ENCODE measurements at places on chromosomes 6 and 20.

DNA sequence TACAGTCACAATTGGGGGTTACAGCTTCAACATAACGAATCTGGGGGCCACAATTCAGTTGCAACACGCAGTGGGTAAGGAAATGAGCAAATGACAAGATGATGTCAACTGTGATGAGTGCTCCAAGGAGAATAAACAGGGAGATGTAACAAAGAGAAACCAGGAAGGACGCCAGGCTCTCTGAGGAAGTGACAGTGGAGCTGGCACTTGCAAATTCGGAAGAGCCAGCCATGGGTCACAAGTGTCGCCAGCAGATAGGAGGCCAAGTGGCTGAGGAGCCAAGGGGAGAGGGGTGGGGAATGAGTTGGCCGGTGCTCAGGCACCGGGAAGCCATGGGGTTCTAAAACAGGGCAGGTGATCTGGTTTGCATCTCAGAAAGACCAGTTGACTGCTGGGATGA, 136.4 kb downstream of the EYA2 start:
- no peak for DNase-seq

- DNase-seq: peak; percentile 62
These were observed 233.8 kb downstream of the LRFN2 start for GRCh38 chr6:40353197-40353966.

DNA sequence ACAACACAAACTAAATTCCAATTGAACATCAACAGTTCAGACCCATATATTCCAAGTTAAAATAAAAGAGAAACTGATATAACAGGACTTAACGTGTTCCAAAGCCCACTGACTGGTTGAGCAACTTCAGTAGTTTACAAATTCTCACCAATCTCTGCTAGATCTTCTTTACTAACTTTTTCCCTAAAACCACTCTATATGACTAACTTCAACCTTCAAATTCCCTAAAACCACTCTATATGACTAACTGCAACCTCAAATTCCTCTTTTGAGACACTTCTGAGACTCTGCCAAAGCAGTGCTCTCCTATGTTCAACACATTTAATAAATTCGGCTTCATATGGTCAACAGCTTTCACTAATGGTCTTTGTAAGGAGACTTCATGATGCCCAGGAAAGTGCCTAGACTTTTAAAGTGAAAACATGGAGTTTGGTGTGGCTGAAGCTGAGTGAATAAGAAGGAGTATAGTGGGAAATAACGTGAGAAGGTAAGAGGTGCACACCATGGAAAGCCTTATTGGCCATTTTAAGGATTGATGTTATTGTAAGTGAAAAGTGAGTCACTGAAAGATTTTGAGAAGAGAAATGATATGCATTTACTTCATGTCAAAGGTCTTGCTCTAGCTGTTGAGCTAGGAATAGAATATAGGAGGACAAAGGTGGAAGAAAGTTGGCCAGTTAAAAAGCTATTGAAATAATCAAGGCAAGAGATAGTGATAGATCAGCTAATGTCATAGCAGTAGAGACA, 134.0 kb upstream of the HCRTR2 start:
- no peak for DNase-seq

DNA sequence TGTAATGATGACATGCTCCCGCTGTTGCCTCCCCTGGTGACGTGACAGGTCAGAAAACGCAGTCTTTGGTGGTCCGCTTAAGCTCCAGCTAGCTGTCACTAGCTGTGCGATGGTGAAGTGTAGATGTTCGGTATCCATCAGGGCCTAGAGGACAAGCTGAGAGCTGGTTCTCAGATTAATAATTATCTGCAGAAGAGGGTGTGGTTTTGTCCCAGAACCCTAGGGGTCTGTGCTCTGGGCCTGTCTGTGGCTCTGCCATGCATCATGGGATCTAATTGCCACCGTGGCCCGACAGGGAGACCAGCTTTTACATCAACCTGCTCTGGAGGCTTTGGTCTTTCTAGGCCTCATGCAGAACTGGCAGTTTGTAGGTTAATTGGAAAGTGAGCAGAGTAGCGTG, 34.1 kb downstream of the ERMARD start:
- peak; percentile 30 for DNase-seq

- no peak for DNase-seq
These were observed 39.7 kb downstream of the ZMYND8 start for GRCh38 chr20:47316776-47317126.

DNA sequence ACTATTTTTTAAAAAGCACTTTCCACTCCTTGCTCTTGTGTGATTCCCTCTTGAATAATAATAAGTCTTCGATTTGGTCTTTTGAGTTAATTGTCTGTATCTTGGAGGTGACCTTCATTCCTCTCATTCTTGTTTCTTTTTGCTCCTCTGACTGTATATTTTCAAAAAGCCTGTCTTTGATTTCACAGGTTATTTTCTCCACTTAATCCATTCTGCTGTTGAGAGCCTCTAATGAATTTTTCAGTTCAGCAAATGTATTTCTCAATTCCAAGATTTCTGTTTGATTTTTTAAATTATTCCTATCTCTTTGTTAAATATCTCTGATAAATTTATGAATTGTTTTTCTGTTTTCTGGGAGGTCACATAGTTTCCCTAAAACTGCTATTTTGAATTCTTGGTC, 21.7 kb upstream of the KIAA1586 start:
- DNase-seq: no peak

GRCh38 chr20:22464312-22465003, 119.9 kb downstream of the FOXA2 start:
- no peak for DNase-seq

DNA sequence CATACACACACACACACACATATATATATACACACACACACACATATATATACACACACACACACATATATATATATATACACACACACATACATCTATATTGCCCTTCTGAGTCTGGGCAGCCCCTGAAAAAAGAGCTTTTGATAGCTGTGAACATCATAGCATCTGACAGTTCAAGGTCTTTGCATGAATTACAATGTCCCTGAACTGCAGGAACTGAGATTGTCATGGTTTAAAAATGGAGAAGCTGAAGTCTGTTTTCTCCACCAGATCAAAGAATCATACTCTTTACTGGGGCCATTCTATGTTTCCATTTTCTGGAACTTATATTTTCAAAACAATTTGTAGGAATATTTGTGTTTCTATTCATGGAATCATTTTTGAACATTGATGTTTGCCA, 189.8 kb downstream of the ZDHHC14 start:
- no peak for DNase-seq

DNA sequence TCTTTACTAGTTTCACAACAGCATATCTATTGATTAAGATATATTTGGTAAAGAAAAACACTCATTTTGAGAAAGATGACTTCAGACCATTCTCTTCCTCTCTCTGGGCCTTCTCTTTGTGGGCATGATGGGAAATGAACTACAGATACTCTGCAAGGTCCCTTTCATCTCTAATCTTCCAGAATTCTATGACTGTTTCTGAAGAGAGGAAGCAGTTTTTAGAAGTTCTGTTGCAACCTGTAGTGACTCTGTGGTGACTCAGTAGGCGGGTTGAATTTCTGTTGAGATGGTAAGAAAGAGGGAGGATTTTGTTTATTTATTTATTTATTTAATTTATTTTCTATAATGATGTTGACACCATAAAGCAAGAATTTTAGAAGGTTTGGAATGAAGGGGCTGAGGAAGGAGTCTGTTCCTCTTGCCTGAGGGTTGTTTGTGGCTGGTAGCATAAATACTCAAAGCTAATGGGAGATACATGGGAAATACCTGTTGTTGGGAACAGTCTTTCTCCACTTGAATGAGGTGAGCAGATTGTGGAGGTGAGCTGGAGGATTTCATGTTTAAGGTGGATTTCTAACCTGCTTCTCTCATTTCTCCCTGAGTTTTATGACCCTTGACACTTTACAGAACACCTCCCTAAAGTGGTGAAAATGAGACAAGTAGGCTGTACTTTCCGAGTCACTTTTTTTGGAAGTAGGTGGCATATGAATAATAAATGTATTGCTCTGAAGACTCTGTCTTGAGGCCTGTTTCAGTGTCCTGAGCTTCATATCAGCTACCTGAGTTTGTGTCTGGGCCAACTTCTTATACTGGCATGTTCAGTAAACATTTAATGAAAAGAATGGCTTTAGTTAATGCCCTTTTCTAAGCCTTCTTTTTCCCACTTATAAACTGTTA, 15.0 kb downstream of the ACSS2 start:
- DNase-seq: no peak

DNA sequence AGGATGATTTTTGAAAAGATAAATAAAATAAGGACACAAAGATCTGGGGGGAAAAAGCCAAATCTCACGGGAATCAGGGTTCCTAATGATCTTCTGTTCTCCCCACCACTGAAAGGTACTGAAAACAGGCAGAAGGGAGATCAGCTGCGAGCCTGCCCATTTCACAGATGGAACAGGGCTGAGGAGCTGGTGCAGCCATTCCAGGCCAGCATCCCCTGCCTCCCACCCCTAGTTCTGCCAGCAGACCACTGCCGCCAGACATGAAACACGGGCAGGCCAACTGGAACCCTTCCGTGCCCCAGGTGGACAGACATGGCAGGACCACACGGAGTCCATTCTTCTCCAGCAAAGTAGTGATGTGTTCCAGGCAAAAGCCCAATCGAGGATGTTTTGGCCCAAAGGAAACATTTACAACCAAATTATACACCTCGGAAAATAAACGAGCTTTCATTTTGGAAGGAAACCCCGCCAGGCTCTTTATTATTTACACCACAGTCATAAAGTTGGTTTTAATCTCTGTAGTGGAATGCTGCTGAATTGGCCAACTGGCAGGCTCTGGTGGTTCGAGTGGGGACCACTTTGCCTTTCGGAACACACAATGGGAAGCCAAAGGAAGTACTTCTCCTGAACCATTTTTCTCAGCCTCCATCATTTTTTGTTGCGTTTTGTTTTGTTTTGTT, 28.2 kb downstream of the ISM1 start:
- DNase-seq: no peak

GRCh38 chr20:44104798-44105517, 82.0 kb downstream of the JPH2 start:
- DNase-seq: no peak

- no peak for DNase-seq
These were observed 437.1 kb downstream of the GRIK2 start for GRCh38 chr6:101830501-101831031.

DNA sequence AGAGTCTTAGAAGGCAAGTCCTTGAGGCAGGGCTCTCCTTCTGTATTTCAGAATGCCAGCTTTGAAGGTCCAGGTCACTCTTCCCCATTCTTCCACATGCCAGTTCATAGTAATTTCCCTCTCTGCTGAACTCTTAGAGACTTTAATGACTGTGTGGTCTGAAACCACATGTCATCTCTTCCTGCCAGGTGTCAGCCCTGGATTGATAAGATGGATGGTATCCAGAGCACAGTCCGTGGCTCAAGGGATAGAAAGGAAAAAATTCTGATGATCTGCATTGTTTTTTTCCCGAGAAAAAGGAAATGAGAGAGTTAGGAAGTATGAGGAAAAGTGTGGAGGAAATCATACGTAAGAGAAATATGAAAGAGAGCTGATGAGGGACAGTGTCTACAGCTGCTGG, 250.9 kb downstream of the TPBG start:
- no peak for DNase-seq

GRCh38 chr20:51710361-51710894, 57.8 kb downstream of the ATP9A start:
- no peak for DNase-seq

DNA sequence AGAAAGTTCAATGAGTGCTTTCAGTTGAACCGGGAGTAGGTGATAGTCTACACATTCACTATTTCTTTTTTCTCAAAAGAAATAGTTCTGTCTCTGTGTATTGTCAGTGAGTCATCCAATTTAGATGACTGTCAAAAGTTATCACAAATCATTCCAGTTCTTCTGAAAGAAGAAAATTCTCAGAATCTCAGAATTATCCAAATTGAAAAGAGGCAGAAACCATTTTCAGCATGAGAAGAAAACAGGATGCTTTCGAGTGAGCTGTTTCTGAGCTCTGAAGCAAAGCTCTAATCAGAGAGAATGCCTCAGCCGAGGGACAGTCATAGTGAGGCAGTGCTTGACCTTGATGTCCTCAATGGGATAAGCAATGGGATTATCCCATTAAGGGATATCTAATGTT, 97.9 kb downstream of the HUS1B start:
- DNase-seq: no peak

DNA sequence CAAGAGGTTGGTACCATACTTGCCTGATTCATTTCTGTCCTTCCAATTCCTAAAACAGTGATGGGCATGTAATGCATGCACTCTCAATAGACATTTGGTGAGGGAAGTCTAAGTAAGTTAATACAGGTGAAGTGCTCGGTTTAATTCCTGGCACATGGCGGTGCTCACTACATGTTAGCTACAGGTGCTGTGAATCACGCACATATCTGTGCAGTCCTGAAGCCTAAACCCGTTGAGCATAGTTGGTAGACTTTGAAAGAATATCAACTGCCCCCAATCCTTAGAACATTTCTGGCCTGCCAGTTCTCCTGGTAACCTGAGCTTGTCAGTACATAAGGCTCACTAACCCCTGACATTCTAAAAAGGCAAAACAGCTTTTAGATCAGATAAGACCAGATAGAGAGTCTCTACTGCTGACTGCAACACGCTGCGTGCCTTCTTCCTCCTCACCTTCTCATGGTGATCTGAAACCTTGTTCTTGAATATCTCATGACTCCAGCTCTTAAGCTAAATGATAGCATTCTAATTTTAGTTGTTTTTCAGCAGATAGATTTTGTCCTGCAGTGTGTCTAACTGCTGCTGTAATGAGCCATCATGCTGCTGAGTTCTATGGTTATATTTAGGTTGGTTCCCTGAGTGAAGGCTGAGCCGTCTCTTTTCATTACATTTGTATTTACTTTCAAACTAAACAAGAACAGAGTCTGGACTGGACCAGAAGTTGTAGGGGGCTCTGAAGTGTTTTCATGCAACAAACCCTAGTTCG, 328.5 kb upstream of the QKI start:
- DNase-seq: no peak

DNA sequence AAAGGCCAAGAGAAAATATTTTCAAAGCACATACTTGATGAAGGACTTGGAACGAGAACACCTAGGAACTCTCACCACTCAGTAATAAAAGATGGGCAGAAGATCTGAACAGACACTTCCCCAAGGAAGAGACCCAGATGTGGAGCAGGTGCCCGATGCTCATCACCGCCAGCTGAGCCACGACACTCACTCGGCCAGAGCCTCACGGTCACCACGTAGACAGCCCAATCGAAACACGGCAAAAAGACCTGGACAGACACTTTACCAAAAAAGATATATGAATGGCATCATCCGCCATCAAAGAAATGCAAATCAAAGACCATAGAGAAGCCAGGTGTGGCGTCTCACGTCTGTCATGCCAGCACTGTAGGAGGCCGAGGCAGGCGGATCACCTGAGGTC, 41.6 kb downstream of the SLC2A4RG start:
- DNase-seq: no peak

DNA sequence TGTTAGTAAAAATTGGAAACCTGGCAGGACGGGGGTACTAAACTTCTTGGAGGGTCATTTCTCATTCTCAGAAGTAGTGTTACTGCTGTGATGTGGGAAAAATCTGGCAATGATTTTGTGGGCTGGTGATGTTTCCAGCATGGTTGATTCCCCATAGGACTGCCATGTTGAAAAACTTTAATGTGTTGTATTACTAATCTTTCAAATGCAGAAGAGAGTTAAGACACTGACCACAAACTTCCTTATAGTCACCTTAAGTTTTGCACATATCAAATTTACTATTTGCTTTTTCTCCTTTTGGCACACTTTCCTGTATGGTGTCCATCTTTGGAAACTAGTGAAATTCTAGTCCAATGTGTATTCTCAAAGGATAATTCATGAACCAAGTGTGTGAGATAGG, 236.2 kb upstream of the TAB2 start:
- DNase-seq: no peak

GRCh38 chr20:33693289-33693688, 7.1 kb upstream of the E2F1 start:
- DNase-seq: no peak

- DNase-seq: no peak
These were observed 38.3 kb upstream of the HMGCLL1 start for GRCh38 chr6:55617272-55617671.

All from osteocyte (in vitro differentiated cells).